ENCODE measurements at places on chromosomes 3 and 15. TPM values are rescaled to one million over a fixed set of nuclear protein-coding genes. Genes with fewer than 3 reads are reported as not detected.

DNA sequence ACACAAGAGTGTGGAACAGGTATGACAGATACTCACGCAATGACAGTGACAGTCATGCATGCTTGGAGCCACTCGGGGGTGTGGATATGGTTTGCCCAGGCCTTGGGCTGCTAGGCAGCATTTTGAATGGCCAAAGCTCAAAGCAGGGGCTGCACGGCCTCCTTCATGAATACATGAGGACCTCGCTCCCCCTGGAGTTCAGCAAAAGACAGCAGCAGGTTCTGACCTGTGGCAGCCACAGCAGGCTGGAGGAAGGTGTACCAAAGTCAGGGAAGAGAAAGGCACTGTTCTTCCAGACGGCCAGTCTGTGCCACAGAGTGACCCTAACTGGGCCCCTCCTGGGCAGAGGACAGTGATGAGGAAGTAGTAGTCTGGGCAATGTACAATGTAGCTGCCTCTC is 88.2 kb upstream of the C2CD4B start:
- peak; percentile 35 for DNase-seq

DNA sequence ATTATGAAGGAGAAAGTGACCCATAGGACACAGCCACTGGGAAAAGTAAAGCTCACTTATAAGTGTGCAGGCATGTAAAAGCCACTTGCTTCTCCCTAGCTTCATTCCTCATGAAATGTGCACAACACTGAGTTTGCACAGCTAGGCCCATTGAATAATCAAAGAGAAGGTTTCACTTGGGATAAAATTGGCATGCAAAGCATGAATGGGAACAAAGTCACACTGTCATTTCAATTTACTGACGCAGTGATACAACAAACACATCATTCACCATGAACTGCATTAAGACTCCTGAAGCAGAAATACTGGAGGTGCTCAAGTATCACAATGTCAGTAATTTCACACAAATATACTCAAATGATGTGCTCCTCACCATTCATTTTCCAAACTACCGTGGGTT is 61.1 kb downstream of the KCNMB2 start:
- no peak for DNase-seq

- no peak for DNase-seq
Observed at GRCh38 chr3:140189267-140189666, 254.3 kb downstream of the CLSTN2 start.

Gene MYRIP
- total RNA-seq: 9.2 TPM

DNA sequence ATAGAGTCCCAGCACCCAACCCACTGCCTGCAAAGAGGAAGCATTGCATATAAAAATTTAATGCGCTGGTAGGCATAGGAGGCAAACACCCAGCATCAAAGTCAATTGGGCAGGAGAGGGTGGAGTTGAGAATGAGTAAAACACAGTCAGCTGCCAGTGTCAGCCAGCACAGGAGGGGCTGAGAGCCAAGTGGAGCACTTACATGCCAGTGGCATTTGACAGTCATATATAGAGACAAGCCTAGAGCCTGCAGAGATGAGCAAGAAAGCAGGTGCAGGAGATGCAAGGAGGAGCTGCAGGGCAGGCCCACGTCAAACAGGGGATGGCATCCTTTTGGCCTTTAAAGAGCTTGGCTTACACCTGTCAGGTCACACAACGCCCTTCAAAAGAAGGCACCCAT is 27.6 kb upstream of the ZFAND6 start:
- no peak for DNase-seq

Data from dermis microvascular lymphatic vessel endothelial cell (primary cell).